Stimulated activated CD4-positive, alpha-beta T cell treated with anti-CD3 and anti-CD28 coated beads, Interleukin-2, amount 100 ng/mL, for 24 hours (primary cell): ENCODE measurements at places on chromosomes 7 and 10.

GRCh38 chr10:11157292-11158076, 139.8 kb downstream of the CELF2 start:
- DNase-seq, result no peak

- no peak for DNase-seq
Observed at GRCh38 chr7:36692456-36692855, 31.8 kb downstream of the AOAH start.

DNA sequence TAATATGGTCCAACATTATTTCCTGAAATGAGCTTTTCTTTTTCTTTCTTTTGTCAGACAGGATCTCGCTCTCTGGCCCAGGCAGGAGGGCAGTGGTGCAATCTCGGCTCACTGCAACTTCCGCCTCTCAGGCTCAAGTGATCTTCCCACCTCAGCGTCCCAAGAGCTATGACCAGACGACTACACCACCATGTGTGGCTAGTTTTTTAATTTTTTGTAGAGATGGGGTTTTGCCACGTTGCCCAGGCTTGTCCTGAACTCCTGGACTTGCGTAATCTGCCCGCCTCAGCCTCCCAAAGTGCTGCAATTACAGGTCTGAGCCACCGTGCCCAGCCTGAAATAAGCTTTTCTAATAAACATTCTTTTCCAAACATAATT, 48.6 kb downstream of the CUL2 start:
- DNase-seq, result no peak

- DNase-seq, result peak; percentile 49
Observed at GRCh38 chr7:5827755-5828154, 46.3 kb upstream of the RNF216 start.

DNA sequence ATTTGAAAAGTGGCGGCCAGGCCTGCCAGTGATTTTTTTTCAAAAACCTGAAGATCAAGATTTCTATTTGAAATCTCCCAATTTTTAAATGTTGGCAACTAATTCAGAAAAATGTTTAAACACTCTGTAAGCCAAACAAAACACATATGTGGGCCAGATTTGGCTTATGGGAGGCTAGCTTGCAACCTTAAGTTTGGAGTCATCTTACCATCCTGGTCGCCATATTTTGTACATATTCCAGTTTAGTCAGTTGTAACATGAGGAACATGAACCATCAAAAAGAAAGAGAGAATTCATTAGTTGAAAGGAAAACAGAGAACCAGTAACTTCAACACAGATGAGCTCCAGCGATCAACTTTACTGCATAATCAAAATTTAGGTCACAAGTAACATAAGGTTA, 115.4 kb downstream of the TMEM26 start:
- no peak for DNase-seq

GRCh38 chr10:35546824-35547225, 58.3 kb upstream of the GJD4 start:
- no peak for DNase-seq

DNA sequence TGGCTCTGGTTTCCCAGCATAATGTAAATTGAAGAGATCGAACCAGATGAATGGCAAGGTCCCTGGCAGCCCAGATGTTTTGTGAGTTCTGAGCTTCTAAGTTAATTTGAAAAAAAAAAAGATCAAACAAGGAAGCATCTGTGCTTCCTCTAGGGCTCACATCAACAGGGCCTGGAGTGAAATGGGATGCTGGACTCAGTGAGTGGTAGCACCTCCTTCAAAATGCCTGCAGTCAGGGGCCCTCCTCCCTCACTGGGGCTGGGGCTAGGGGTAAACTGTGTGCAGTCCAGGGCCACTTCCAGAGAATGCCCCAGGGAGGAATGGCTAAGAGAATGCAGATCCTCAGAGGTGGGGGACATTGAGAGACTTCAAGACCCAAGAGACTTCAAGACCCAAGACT, 6.0 kb upstream of the CUEDC2 start:
- no peak for DNase-seq

DNA sequence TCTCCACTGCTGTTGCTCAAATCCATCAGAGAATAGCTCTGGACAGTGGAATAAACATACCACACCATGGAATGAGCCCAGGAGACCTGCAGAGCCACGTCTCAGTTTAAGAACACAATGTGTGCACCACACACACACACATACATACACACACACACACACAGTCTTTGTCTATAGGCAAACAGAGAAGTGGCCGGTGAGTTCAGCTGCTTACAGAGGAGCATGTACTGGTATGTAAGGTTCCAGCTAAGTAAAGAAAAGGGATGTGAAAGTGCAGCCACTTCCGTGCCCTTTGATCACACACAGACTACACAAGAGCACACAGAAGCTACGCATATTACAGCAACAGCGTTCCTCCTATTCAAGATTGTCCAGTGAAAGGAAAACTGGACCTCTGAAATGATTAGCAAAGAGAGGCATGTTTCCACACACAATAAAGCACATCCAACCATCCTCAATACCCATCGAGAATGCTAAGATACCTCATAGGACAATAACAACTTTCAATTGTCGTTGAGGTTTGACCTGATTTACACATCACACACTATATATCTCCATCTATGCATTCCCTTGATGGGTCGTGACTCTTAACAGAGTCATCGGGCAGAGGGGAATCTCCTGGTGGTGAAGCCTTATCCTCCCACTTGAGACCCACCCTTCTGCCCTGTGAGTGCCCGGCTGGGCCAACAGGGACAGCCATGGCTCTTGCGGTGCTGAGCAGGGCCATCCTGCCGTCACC, 23.6 kb downstream of the SLC35B4 start:
- no peak for DNase-seq

DNA sequence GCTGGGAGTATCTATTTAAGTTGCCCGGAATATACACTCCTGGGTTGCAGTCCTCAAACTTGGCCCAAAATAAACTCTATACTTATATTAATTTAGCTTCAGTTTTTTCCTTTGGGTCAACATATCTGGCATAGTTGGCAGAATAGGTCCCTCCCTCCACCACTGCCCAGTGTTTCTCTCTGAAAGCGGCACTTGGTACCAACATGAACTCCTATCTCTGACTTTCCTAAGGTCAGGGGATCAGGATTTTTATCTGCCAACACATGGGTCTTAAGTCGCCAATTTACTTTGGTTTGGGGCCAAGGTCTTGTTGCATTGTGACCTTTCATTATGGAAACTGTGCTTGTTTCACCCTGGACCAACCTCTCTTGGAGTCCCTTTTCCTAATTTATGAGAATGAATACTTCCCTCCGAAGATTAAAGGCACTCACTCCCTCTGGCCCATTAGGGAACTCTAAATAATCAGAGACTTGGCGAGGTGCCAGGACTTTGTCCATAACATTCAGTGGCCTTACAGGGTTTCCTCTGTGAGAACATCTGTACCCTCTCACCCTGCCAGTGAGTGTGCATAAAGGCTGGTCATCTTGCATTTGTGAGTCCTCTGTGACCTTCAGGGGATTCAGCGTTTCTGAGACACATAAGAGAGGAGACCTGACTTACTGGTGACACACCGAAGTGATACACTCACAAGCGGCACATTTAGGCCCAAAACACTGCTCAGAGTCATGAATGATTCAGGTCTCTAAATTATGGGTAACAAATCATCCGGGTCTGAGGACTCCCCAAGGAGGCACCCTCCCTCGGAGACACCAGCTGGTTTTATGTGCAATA, 19.7 kb upstream of the FKBP9 start:
- no peak for DNase-seq

GRCh38 chr10:110534571-110534970, 32.9 kb upstream of the SMC3 start:
- DNase-seq, result no peak

DNA sequence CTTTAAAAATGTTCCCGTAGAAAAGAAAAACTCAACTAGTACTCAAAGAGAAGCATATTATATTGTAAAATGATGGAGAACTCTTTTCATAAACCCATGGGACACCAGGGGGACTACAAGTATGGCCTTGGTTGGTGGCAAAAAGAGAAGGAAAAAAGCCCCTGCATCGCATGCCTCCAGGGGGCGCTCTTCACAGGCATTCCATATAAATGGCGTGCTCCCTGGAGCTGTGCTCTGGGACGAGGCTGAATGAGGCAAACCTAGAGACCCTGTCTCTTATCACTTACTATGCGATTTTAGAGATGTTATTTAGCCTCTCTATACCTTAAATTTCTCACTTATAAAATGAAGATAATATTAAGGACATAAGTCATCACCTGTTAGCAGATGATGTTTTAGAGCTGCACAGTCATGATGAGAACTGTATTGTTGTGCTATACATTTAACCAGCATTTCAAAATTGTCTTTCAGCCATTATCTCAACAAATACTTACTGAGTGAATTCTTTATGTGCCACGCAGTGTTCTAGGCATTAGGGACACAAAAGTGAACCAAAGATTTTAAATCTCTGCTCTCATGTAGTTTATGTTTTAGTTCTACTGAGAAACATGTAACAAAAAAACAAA, 105.8 kb downstream of the ARHGAP21 start:
- DNase-seq, result peak; percentile 57

- no peak for DNase-seq
Observed at GRCh38 chr7:55099821-55100543, 81.2 kb downstream of the EGFR start.

DNA sequence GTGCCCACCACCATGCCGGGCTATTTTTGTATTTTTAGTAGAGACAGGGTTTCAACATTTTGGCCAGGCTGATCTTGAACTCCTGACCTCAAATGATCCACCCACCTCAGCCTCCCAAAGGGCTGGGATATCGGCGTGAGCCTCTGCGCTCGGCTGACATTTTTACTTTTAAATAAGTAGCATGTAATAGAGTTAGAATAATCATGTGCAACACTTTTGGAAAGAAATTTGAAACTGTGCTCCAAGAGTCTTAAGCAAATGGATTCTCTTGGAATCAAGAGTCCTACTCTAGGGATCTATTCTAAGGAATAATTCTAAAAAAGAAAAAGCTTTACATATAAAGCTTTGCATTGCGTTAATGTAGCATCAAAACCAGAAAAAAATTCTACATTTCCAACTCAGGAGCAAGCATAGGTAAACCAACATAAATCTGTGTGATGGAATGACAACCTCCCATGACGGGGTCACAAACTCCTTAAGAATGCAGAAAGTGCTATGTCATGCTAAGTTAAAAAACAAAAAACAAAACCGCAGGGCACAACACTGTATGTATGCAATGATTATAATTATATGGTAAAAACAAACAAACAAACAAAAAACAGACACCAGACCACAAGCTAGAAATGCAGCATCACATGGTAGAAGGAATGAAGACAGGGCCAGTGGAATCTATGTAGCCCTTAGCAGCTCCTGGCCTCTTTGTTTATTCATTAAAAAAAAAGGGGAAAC, 98.7 kb downstream of the RNF216 start:
- DNase-seq, result no peak

DNA sequence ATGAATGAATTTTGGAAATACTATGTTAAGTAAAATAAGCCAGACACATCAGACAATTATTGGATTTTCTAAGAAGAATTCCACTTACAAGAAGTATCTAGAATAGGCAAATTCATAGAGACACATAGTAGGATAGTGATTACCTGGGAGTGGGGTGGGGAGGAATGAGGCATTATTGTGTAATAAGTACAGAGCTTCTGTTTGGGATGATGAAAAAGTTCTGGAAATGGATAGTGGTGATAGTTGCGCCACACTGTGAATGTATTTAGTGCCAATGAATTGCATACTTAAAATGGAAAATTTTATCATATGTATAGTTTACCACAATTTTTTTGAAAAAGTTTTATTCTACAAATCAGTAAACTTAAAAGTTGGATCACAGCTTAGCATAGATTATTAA, 297.2 kb upstream of the KAT6B start:
- no peak for DNase-seq

DNA sequence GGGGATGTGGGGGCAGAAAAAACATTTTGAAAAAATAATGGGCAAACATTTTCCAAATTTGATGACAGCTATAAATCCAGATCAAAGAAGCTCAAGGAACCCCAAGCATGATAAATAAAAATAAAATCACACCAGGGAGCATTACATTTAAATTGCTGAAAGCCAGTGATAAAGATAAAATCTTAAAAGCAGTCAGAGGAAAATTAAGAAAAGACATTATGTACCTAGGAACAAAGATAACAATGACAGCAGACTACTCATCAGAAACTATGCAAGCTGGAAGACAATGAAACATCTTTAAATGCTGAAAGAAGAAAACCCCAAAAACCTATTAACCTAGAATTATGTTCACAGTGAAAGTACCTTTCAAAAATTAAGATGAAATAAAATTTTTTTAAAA, 23.3 kb downstream of the NEUROG3 start:
- no peak for DNase-seq

- DNase-seq, result no peak
Observed at GRCh38 chr7:1817061-1817712, 147.1 kb downstream of the ELFN1 start.

- peak; percentile 67 for DNase-seq
Observed at GRCh38 chr7:100396421-100396982, 23.2 kb downstream of the PILRA start.

- no peak for DNase-seq
Observed at GRCh38 chr10:104630731-104631130, 10.4 kb upstream of the SORCS3 start.

GRCh38 chr7:134852625-134853024, 73.2 kb downstream of the CALD1 start:
- no peak for DNase-seq

- DNase-seq, result no peak
Observed at GRCh38 chr10:82256275-82256674, 381.3 kb downstream of the NRG3 start.

GRCh38 chr10:131187926-131188325, 123.6 kb downstream of the TCERG1L start:
- no peak for DNase-seq

DNA sequence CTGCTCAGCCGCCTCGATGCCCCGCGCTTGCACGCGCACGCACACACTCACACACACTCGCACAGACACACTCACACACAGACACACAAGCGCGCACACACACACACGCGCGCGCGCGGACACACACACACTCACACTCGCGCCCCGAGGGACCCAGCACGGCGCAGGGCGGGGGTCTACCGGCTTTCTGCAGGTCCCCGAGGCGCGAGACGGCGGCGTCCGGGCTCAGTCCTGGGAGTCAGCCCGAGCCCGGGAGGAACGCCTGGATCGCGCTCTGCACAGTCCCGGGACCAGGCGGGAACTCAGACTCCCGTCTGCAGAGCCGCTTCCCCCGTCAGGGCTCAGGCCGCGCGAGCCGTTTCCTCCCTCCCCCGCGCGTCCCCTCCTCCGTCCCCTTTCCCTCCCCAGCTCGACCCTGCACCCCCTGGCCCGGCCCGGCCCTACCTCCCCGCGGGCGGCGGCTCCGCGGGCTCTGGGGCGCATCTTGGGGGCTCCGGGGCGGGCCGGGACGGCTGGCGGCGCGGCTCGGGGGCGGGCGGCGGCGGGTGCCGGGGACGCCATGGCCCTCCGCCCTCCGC, 464 bp downstream of the DENND2A start:
- no peak for DNase-seq

DNA sequence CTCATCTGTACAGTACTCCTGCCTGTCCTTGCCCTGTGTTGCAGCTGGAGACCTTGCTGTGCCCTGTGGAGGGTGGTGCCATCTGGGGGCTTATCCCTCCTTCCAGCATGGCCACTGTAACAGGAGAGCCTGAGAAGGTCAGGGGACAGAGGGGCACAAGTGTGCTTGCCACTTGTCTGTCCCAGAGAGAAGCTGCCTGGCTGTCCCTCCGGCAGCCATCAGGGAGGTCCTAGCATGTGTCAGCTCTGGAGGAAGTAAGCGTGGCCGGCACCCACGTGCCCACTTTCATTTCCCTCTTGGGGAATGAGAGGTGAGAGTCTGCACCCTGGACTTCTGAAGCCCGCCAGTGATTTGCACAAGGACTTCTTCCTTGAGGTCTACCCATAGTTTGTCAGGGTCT, 97.0 kb upstream of the PPIF start:
- DNase-seq, result no peak

- no peak for DNase-seq
Observed at GRCh38 chr7:3493499-3493898, 192.4 kb downstream of the SDK1 start.

- no peak for DNase-seq
Observed at GRCh38 chr10:12709521-12709963, 292.0 kb downstream of the CCDC3 start.
